8988T (cell line): ENCODE measurements at places on chromosomes 3 and 15.

- no peak for DNase-seq
These were observed 252.9 kb downstream of the SHQ1 start for GRCh38 chr3:72595376-72595775.

DNA sequence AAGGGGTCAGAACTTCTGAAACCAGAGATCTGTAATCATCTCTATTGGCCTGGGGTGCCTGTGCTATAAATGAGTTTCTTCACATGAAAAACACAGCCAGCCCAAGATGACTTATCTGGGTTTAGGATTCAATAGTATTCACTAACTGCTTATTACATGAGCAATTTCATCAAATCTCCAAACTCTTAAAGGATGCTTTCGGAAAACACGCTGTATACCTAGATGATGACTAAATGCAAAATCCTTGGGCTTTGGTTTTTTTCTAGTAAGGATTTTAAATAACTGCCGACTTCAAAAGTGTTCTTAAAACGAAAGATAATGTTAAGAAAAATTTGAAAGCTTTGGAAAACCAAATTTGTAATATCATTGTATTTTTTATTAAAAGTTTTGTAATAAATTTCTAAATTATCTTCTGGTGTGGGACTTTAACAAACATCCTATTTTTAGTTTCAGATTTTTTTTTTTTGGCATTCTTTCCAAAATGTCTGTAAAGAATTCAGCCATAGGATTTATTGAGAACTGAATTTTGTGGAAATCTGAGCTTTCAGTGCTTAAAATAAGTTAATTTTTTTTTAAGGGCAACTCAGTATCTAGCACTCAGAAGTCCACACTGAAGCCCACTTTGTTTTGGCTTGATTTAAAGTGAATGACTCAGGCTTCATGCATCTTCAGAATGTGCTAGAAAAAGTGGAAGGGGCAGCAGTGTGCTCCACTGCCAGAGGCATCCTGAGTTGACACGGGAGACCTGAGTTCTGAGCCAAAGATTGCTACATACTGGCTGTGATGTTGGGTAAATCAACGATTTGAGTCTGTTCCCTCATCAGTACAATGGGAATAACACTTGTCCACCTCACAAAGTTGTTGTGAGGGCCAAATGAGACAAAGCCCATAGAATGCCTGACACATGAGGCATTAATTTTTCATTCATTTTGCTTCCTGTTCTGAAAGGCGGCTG lies 18.7 kb downstream of the TMEM43 start:
- DNase-seq: peak; percentile 65

GRCh38 chr3:123653221-123653682 lies 68.4 kb upstream of the HACD2 start:
- no peak for DNase-seq

DNA sequence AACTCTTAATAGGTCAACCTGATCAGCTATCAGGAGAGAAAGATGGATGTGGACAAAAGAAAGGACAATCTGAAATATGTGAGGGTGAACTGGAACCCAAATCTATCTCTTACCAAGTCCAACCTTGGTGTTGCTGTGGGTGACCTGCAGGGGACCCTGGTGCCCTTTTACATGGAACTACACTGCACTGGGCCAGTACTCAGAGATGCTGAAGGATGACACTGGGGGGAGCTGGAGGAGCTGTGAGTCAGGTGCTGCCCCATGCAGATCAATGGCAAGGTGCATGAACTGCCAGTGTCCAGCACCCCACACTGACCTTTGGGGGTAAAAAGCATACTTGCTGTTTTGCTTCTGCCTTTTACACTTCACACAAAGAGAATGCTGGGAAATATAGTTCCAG lies 55.6 kb upstream of the TBC1D5 start:
- no peak for DNase-seq

GRCh38 chr15:29130476-29130875 lies 139.1 kb downstream of the NSMCE3 start:
- DNase-seq: no peak

DNA sequence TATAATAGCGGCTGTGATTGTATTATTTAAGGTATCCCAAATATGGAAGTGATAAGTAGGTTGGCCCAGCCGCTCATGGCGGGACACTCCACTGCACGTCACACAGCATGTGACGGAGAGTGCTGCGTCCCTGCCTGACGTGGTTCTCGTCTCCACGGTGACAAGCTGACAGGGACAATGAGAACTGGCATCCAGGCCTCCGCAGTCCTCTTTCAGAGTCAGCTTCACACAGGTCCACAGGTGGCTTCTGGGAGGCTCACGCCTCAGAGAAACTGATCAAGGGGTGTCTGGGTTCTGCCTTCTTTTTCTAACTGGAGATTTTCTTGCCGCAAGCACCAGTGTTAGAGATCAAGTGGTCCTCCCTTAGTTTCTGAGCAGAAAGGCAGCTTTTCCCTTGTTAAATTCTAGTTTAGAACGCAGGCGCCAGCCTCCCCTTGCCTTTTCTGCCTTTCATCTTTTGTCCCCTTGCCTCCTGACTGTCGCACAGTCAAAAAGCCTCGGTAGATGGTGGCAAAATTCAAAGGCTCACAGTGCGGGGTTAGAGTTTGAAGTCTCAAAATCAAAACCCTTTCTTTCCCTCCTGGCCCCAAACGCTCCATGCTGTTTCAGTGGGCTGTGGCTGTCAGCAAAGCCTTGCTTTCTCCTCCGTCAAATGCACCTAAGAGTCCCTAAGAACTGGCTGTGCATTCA lies 120.9 kb downstream of the ATP10A start:
- no peak for DNase-seq

DNA sequence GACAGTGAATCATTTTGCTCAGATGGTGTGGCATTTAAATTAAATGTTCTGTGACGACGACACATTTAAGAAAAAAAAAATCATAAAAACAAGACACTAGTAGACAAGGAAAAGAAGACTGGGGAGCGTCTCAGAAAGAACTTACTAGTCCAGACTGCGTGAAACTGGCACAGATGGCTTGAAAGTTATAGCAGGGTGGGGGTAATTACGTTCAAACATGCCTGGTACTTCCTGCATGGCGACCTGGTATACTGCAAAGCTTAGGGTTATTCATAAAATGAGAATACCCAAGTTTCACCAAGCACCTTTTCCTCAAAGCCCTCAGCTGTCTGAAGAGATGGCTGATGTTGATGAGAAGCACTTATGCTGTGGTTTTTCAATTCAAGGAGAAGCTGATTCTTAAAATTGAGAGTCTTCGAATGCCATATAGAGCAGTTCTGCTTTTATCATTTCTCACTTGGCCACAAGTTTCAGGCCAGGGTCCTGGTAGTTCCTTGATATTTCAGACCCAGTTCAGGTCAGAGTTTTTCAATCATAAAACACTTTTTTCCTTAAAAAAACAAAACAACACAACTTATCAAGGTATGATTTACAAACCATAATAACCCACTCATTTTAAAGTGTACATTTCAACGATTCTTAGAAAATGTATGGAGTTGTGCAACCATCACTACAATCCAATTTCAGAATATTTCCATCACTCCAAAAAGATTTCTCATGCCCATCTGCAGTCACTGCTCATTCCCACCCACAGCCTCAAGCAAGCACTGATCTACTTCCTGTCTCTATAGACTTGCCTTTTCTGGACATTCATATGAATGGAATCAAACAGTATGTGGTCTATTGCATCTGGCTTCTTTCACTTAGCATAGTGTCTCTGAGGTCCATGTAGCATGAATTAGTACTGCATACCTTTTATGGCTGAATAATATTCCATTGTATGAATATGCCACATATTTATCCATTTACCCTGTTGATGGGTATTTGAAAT lies 24.7 kb downstream of the PCOLCE2 start:
- DNase-seq: no peak
